ENCODE measurements at places on chromosomes 7 and 10. TPM values are rescaled to one million over a fixed set of nuclear protein-coding genes. Genes with fewer than 3 reads are reported as not detected.

The GFRA1 gene
- total RNA-seq, result 0.99 TPM

The HNRNPF gene
- 175 TPM for total RNA-seq

The SEMA3D gene
- total RNA-seq, result 0.68 TPM

The TMEM184A gene
- 0.64 TPM for total RNA-seq

The CH25H gene
- not detected for total RNA-seq

The STEAP4 gene
- not detected for total RNA-seq

Measured in glomerular endothelial cell (primary cell).